ENCODE measurements at places on chromosomes 3 and 15. TPM values are rescaled to one million over a fixed set of nuclear protein-coding genes. Genes with fewer than 3 reads are reported as not detected.

ZDHHC19 gene
- total RNA-seq: not detected

TRPM7 gene
- 126 TPM for total RNA-seq

CCR9 gene
- total RNA-seq: not detected

FBXW12 gene
- total RNA-seq: 0.32 TPM

THAP10 gene
- 5.0 TPM for total RNA-seq

XCR1 gene
- 1.0 TPM for total RNA-seq

CPA3 gene
- total RNA-seq: 93.3 TPM

All from urinary bladder (tissue), 4 donors.